ENCODE measurements at places on chromosomes 7 and 10.

- DNase-seq, result no peak
These were observed 335.1 kb downstream of the GATA3 start for GRCh38 chr10:8389630-8390029.

GRCh38 chr7:72334066-72334465, 78.1 kb downstream of the CALN1 start:
- DNase-seq, result no peak

GRCh38 chr10:121639416-121639815, 41.2 kb upstream of the FGFR2 start:
- no peak for DNase-seq

- peak; percentile 16 for DNase-seq
These were observed 352.2 kb downstream of the PRPF18 start for GRCh38 chr10:13938950-13939349.
